BE2C (cell line): ENCODE measurements at places on chromosomes 3 and 15.

- no peak for DNase-seq
Measured at GRCh38 chr3:56932866-56933265, 127.6 kb upstream of the SPATA12 start.

- DNase-seq = no peak
Measured at GRCh38 chr15:76939715-76940114, 8.2 kb downstream of the RCN2 start.

- DNase-seq = no peak
Measured at GRCh38 chr15:99326235-99326634, 75.0 kb downstream of the LRRC28 start.

- no peak for DNase-seq
Measured at GRCh38 chr3:147328711-147329110, 77.6 kb downstream of the ZIC4 start.

DNA sequence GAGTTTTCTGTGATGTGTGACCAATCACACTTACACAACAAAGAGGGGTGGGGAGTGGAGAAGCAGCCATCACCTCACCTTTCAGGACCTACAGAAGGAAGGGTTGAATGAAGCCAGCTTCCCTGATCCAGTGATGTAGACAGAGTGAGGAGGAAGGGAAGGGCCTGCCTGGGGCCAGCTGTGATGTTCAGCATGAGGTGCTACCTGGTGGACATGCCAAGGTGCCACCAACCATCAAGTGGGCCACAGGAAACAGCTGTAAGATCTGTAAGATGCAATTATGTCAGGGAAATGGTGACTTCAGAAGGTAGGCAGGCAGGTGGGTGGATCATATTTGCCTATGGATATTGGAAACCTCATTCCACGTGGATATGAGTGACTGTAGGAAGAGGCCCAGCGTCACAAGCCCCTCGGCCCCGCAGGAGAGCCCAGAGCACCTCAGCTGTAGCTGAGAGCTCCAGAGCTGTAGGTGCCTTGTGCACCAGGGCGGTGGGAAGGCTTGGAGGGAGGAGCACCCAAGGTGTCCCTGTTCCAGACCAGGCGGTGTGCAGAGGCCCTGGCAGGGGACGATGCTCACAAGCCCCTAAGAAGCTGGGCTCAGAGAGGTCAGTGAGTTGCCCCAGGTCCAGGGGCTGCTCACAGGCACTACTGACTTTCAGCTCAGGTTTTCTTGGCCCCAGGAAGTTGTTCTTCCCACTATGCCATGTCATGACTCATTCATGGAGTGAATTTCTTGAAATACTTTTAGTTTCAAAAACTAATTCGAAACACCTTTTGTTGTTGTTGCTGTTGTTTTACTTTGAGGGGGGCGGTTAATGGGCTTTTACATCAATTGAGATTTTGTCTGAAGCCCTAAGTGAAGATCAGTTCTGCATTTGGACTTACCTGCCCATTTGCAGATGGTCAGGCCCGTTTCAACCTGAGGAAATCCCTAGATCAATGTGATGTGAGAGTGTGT is 94.2 kb upstream of the ALDH1A3 start:
- no peak for DNase-seq

GRCh38 chr3:195750797-195751520 is 30.2 kb downstream of the MUC20 start:
- DNase-seq = no peak

- no peak for DNase-seq
Measured at GRCh38 chr3:51522273-51522962, 16.1 kb upstream of the RAD54L2 start.

GRCh38 chr3:78249294-78249693 is 1209.4 kb downstream of the ROBO2 start:
- no peak for DNase-seq

GRCh38 chr3:157999246-157999645 is 107.0 kb downstream of the SHOX2 start:
- DNase-seq = no peak

GRCh38 chr15:68795298-68795848 is 25.3 kb downstream of the ANP32A start:
- DNase-seq = no peak

- no peak for DNase-seq
Measured at GRCh38 chr15:71366926-71367325, 251.7 kb downstream of the THSD4 start.

DNA sequence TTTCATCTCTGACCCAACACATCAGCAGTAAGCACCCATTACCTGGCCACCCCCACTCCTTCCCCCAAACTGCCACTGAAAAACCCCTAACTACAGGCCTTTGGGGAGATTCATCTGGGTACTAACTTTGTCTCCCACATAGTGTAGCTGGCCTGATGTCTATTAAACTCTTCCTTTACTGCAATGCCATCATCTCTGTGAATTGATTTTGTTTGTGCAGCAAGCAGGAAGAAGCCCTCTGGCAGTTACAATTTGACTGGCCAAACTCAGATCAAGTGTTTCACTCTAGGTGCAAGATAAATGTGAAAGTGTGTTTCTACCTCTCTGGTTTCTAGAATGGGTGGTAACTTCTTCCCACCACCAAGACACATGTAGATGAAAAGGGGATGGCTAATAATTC is 26.7 kb upstream of the OR5K4 start:
- DNase-seq = no peak

DNA sequence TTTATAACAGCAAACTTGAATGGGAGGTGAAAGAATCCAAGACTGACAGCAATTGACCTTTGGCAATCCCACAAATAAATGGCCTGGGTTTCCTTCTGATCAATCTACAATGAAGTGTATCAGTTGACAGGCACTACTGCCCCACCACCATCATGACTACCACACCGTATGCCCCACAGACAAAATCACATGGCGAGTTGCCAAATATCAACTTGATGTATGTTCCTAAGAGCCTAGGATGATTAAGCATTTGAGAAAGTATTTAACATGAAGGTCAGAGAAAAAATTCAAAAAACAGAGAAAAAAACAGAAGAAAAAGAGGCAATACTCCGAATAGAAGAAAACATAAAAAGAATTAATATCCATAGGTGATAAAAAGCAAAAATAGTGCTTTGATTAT is 215.9 kb upstream of the STAC start:
- no peak for DNase-seq

DNA sequence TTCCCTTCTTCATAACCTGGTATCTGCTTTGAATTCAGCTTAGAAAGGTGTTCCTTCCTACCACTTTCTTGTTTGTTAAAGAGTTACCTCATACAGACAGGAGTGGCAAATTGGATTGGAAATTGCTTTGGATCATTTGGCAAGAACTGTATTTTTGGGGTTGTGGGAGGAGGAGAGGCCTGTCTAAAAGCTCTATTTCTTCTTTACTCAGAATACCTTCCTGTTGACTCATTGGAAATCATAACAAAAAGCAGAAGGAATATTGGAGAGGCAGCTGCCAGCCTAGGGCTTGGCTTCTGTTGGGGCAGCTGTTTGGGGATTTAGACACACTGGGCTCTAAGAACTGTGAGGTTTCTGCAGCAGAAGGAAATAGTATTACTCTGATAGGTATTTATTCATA is 14.2 kb downstream of the IQGAP1 start:
- DNase-seq = no peak

GRCh38 chr3:142618917-142619461 is 22.8 kb downstream of the PLS1 start:
- no peak for DNase-seq

DNA sequence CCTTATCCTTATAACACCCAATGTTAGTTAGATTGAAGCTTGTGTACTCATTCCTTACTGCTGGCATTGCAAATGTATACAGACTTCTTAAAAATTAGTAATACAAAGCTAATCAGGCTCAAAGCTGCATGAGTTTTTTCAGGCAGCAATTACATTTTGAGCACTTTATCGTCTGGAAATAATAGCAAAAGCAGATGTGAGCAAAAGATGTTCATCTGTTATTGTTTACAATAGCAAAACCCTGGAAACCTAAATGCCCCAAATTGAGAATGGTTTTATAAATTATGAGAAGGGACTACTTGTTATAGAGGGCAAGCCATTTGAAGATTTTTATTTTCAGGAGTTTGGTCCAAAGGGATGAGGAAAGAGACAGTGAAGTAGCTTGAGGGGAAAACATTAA is 126.4 kb downstream of the GADL1 start:
- no peak for DNase-seq

DNA sequence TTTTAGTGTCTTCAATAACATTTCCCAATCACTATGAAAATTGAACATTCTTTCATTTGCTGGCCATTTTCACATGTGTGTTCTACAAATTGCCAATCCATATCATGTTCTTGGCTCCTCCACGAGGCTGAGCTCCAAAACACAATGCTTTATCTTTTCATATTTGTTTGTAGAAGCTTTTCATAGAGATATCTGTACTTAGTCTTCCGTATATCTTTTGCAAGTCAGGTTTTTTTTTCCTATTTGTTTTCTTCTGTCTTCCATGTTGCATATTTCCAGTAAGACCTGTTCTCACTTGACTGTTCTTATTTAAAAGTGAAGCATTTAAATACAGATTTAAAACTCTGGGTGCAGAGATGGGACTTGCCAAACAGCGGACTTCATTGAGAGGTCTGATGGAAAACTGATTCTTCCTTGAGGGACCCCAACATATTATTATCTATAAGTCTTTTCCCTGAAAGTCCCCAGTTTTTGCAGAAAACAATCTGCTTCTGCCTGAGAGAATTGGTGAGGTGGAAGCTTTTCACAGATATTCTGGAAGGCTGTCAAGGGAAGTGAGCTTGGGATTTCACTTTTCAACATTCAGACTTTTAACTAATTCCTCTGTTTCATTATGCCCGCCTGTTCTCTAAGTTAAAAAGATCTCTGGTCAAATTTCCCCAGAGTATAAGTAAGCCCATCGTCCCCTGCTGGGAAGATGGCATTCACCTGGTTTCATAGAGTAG is 77.8 kb upstream of the KCNMB2 start:
- DNase-seq = no peak

- no peak for DNase-seq
Measured at GRCh38 chr3:12585970-12586369, 29.1 kb downstream of the MKRN2 start.

DNA sequence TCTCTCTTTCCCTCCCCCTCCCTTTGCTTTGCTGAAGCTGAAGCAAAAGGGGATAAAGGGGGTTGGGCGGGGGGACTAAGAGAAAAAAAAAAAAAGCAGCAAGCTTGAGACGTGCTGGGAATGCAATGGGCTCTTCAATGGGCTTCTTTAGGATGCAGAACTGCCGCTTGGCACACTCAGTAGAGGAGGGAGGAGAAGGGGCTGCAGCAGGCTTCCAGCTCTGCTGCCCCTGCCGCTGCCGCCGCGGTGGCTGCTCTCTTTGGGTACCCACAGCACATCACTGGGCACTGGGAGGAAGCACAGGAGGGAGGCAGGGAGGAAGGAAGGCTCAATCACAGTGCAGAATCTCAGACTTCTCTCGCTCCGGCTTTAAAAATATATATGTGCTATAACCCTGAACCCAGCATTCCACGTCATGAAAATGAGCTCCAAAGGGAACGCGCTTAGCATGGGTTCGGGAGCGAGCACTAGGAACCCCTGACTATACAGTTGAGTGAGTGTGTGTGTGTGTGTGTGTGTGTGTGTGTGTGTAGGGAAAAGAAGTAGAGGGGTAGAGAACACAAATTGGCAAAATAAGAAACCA is 3.5 kb downstream of the SLITRK3 start:
- DNase-seq = no peak

DNA sequence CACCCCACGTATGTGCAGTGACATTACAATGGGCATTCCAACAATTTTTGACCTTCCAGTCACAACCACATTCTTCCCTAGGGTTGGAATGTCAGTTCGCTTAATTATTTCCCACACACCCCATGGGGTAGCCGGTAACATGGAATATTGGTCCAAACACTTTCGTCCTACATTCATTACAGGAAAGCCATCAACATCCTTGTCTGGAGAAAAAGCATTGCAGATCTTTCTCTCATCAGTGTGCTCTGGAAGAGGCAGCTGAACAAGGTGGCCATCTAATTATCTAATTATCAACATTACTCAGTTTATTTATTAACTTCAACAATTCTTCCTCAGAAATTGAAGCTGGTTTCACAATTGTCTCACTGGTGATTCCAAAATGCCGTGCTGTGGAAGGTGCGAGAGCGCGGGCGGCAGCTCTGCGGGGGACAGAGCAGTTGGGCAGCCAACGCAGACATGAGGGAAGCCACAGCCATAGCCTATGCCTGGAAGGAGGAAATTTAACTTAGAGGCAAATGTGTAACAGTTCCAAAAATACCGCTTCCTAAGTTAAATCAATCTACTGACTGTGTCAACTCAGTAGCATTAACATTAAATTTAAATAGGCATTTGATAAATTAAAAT is 1158.9 kb upstream of the EPHA6 start:
- DNase-seq = no peak

DNA sequence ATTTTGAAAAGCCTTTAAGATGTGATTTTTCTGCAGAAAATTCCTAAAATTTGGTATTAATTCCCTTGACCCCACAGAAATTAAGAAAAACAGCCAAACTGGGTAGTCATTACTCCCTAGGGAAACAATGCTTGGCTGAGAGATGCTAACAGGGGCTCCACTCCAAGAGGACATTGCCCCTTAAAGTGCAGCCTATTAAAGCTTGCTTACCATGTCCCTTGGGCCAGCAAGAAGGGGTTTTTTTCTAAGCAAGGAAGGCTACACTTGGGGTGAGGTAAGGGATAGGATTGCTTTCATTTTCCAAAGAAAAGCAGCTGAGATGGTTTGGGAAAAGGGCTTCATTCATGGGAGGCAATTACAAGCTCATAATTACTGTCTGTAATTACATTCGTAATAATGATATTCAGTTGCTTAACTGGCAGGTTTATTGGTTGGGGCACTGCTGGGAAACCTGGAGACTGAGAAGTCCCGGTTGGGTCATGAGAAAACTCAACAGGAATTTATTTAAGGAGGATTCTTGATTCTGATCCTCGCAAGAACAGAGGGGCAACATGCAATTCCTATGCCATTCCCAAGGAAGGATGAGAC is 247.5 kb downstream of the NR1D2 start:
- no peak for DNase-seq

- no peak for DNase-seq
Measured at GRCh38 chr3:77795013-77795412, 755.1 kb downstream of the ROBO2 start.

GRCh38 chr3:99639579-99639978 is 1.2 kb downstream of the COL8A1 start:
- DNase-seq = no peak

DNA sequence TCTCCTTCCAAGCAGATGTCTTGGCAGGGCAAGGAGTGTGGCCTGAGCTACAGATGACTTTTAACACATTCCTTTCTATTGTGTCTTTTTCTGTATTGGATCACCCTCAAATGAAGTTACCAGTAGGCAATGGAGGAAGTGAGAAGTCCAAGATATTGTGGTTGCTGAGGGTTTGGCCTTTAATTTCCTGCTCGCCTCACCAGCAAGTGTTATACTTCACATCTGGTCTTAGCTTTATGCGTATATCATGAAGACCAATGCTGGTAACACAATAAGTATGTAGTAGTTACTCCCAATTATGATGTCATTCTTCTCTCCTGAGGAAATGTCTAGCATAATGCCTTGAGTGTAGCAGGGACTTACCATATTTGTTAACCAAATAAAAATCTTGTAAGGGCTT is 179.9 kb downstream of the ZIC1 start:
- DNase-seq = no peak

- DNase-seq = no peak
Measured at GRCh38 chr15:64136347-64136746, 15.2 kb upstream of the SNX22 start.
